ENCODE measurements at places on chromosomes 2 and 18.

DNA sequence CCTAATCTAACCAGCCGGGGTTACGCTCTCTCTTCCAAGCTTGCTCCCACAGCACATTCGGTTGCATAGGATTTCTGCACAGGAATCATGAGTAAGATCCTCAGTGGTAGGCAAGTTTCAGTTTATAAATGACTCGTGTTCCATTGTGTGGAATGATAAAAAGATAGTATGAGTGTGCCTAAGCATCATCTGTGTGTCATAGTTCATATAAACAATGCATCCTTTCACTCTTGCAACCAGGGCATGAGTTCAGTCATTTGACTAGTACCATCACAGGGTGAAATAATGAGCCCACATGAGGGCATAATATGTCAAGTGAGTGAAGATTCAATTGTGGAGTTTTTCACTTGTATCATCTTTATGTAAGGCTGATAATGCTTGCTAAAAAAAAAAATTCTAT, 417.1 kb upstream of the CDH2 start:
- no peak for DNase-seq

DNA sequence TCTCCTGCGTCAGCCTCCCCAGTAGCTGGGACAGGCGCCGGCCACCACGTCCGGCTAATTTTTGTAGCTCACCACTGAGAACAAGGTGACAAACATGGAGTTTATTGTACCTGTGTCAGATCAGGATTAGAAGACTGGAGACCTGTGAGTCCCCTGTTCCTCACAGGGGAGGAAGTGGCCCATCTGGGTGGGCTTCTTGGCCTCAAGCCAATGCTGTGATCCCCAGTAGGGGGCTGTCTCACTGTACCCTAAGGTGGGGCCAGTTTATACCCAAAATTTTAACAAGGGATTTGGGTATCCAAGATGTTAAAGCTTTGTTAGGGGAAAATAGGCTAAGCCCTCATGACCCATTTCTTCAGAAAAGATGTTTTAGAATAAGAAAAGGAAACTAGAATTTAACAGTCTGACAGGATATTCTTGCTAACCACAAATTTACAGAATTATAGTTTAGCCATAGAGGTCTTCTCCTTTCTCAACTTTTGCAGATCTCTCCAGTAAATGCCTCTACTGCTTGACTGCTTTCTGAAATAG, 16.3 kb downstream of the PCBP1 start:
- DNase-seq, result no peak

- DNase-seq, result no peak
Measured at GRCh38 chr2:2793925-2794560, 463.0 kb upstream of the MYT1L start.

DNA sequence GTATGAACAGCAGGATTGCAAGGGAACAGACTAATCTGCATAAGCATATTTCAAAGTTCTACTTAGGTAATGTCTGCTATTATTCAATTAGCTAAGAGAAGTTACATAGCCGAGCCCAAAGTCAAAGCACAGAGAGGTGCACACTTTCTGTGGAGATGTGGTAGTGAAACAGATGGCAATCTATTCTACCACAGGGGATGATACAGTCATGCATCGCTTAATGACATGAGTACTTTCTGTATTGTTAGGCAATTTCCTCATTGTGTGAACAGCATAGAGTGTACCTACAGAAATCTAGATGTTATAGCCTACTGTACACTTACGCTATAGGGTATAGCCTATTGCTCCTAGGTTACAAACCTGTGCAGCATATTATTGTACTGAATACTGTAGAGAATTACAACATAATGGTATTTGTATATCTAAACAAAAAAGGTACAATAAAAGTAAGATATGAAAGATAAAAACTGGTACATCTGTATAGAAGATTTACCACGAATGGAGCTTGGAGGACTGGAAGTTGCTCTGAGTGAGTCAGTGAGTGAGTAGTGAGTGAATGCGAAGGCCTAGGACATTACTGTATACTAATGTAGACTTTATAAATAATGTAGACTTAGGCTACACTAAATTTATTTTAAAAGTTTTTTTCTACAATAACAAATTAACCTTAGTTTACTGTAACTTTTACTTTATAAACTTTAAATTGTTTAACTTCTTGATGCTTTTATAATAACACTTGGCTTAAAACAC, 197.6 kb downstream of the MBD5 start:
- no peak for DNase-seq

GRCh38 chr2:8577573-8577972, 104.3 kb upstream of the ID2 start:
- no peak for DNase-seq

GRCh38 chr2:219059725-219060682, 717 bp downstream of the IHH start:
- no peak for DNase-seq

- DNase-seq, result no peak
Measured at GRCh38 chr2:30031184-30031583, 109.8 kb upstream of the ALK start.

DNA sequence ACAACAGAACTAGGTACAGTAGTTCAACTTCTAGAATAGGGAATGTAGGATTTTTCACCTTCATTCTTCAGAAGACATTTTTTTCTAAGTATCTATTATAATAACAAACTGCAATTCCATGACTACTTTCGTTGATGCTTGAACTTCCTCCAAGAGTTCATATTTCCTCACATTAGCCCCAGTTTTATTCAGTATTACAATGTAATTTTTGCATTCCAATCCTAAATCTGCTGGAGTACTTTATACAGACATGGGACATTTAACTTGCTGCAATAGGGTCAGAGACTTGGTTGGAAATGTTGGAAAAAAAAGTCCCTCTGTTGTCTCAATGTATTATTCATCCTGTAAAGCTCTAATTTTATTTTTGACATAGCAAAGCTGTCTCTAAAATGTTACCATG, 19.6 kb upstream of the FTCDNL1 start:
- no peak for DNase-seq

DNA sequence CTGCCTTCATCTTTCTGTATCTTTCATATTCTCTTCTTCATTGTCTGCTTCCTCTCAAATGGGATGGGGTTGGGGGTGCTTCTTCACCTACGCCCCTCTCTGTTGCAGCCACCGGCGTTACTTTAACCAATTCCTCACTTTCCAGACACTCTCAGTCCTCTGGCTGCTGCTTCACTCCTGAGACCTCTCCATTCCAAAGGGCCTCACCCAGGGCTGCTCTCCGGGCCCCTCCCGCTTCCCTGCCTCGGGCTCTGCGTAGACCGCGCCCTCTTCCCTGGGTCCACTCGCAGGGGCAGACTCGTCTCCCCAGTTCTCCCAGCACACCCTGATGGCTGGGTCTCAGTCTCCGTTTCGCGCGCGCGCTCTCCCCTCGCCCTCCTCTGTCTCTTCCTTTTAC, 926 bp downstream of the SERPINB8 start:
- DNase-seq, result no peak

GRCh38 chr2:147773479-147773878, 71.3 kb upstream of the ACVR2A start:
- no peak for DNase-seq

- no peak for DNase-seq
Measured at GRCh38 chr2:210713122-210713521, 156.7 kb downstream of the CPS1 start.

DNA sequence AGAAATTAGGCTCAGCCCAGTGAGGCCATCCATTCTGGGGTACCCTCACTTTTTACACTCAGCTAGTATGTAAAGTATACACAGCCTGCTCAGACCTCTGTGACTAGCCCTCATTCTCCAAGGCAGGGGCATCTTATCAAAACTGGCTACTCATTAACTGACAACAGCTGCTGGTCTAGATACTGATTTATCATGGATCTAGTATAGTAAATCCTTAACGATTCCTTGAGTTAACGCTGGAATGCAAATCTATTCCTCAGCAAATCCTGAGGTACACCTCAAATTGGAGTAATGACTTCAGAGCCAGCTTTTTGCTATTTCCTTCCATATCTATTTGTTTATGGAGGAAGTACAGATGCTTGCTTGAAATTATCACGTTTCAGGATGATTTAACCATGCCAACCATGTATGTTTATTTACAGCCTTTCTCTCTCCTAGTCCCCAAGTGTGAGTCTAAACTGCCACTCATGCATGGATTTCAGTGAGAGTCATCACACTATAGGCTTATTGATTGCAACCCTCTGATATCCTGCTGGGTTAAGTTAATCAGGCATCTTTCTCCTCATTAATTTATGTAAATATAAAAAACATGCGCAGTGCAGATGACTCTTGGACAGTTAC, 70.2 kb upstream of the DOK6 start:
- DNase-seq, result no peak

DNA sequence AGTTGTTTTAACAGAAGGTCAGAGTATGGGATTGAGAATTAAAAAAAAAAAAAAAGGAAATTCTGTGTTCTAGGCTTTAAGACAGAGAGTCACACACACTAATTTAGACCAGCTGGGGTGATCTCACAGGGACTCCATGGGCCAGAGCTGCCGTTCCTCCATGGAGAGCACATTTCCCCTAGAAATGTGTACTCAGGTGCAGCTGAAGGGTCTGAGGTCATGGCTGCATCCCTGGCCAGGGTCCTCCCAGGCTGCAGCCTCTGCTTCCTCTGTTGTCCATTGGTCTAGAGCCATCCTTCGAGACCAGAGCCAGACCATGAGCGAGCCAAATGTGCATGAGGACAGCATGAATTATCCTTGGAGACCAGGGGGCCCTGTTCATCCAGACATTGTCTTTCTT, 190.1 kb upstream of the TNP1 start:
- DNase-seq, result no peak

DNA sequence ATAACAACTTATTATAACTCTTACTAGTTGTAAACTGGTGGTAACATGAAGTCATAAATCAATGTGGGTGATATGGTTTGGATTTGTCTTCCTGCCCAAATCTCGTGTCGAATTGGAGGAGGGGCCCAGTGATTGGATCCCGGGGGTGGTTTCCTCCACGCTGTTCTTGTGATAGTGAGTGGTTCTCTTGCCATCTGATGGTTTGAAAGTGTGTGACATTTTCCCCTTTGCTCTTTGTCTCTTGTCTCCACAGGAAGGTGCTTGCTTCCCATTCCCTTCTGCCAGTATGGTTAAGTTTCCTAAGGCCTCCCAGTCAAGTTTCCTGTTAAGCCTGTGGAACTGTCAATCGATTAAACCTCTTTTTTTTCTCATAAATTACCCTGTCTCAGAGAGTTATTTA, 321.6 kb downstream of the DSEL start:
- no peak for DNase-seq

DNA sequence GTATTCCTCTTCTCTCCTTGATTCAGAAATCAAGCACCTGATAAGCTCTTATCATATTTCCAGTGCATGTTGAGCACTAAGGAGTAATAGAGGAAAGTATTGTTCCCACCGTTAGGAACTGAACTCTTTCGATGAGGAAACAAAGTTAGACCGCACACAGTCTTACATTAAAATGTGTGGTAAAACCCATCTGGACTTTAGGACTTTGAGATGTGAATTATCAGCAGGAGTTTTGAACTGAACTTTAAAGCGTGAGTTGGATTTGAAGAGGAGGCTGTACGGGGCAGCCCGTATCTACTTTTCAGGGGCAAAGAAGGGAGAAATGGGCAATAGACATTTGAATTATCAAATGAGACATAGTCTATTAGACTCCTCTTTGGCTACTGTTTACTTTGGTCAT, 134.4 kb downstream of the SETBP1 start:
- no peak for DNase-seq

GRCh38 chr2:224281374-224281773, 120.5 kb downstream of the FAM124B start:
- DNase-seq, result no peak

- DNase-seq, result no peak
Measured at GRCh38 chr2:217864963-217865772, 137.6 kb downstream of the TNS1 start.

DNA sequence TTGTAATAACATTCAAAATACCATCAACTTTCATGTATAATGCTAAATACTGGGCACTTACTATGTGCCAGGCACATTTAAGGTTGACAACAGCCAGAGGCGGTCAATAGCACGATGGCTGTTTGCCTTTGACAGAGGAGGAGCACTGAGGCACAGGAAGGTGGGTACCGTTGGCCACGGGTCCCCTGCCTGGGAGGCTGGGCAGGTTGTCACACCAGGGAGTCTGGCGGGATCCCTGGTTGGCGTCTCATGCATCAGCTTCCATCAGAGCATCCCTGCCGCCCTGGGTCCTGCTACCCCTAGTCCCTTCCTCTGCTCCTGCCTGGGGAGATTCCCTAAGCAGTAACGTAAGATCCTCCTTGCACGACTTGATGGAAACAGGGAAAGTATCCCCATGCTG, 19.4 kb downstream of the ALLC start:
- DNase-seq, result no peak

GRCh38 chr2:36031471-36031870, 324.1 kb upstream of the CRIM1 start:
- no peak for DNase-seq

DNA sequence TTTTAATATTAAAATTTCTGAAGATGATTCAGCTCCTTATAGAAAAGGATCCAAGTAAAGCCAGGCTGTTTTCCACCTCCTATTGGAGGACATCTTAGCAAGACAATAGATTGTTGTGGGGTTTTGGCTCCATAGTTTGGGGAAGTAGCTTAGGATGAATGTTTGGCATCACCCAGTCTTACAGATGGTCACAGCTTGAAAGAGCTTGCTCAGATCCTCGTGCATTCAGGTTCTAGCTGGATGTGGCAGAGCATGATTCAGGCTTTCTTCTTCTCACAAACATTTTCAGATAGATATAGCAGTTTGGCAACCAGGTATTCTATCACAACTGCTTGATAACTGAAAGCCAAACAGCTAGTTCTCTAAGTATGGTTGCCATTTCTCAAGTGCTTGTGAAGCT, 23.6 kb upstream of the PDCL3 start:
- DNase-seq, result no peak

GRCh38 chr2:3172265-3172935, 205.2 kb downstream of the EIPR1 start:
- DNase-seq, result peak; percentile 56

DNA sequence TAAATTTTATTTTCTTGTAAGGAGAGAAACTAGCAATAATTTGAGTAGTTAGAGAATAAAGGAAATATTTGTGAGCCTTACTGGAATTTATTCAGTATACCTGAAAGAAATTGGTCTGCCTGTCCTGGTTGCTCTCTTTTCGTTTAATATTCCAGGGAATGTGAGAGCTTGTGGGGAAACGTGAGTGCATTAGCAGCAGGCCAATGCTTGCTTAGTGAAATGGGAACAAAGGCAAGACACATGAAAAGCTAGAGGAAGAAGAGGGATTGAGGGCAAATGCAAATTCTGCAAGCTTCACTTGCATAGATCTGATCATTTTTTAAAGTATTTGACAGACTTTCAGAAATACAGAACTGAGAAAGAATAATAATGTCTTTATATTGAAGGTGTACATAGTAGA, 111.0 kb downstream of the ERBB4 start:
- DNase-seq, result no peak

DNA sequence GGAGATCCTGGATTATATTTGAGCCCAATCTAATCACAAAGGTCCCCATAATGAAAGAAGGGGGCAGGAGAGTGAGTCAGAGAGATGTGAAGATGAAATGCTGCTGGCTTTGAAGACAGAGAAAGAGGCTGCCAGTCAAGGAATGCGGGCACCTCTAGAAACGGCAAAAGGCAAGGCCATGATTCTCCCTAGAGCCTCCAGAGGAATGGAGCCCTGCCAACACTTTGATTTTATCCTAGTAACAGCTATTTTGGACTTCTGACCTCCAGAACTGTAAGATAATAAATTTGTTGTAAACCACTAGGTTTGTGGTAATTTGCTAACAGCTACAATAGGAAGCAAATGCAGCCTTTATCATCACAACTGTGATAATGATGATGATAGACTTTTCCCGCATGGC, 32.9 kb downstream of the LBH start:
- peak; percentile 49 for DNase-seq

- DNase-seq, result no peak
Measured at GRCh38 chr18:4060427-4061281, 394.5 kb downstream of the DLGAP1 start.

GRCh38 chr2:157291018-157291417, 33.5 kb downstream of the GALNT5 start:
- DNase-seq, result no peak

All from cardiac septum (tissue), 1 donor.